ENCODE measurements at places on chromosomes 5 and 9.

DNA sequence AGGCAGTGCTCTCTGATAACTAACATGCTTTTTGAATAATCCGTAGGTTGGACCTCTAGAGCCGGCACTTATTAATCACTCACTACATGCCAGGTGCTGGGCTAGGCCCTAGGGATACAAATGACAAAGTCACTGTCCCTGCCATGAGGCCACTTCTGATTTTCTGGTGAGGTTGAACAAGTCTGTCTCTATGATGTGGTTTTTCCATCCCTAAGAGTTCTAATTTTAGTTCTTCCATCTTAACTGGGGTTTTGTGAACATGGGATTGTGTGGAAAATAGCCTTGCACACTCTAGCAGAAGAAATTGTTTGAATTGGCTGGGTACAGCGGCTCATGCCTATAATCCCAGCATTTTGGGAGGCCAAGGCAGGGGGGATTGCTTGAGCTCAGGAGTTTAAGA is 64.6 kb downstream of the IL31RA start:
- H3K36me3 ChIP-seq: no peaks in the 10 kb centered on the region
- no peak overlapping the region for H3K27ac ChIP-seq
- no peaks in the 10 kb centered on the region for H3K27me3 ChIP-seq
- no peak for DNase-seq

DNA sequence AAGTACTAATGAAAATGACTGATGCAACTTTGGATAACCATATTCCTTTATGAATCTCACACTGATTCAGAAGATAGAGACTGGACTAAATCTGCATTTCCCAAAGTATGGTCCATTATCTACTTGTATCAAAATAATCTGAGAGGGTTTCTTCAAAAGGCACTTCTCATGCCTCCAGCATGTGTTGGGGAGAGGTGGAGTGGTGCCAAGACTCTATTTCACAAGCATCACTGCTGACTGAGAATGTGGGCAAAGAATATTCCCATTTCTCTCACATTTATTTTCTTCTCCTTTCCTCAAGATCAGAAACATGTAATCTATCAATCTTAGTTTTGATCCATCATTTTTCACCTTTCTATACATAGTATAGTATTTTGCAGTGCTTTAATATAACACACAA is 135.4 kb downstream of the GABRB2 start:
- H3K4me3 ChIP-seq: no peak overlapping the region
- no peak for DNase-seq
- H3K27ac ChIP-seq: no peak overlapping the region
- no peaks in the 10 kb centered on the region for H3K4me1 ChIP-seq
- H3K27me3 ChIP-seq: no peaks in the 10 kb centered on the region

DNA sequence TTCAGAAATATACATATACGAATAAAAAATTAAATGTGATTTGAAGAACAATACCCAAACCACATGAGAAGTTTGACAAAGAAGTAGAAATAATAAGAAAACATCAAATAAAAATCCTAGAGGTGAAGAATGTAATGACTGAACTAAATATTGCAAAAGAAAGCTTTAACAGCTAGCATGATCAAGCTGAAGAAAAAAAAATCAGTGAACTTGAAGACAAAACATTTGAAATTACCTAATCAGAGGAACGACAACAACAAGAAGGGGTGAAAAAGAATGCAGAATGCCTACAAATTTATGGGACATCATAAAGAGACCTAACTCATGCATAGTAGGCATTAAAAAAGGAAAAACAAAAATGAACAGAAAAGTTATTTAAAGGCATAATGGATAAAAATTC is 60.5 kb upstream of the SPEF2 start:
- DNase-seq: no peak
- no peak overlapping the region for H3K27ac ChIP-seq
- H3K4me1 ChIP-seq: no peaks in the 10 kb centered on the region
- H3K4me3 ChIP-seq: no peak overlapping the region
- no peaks in the 10 kb centered on the region for H3K27me3 ChIP-seq

DNA sequence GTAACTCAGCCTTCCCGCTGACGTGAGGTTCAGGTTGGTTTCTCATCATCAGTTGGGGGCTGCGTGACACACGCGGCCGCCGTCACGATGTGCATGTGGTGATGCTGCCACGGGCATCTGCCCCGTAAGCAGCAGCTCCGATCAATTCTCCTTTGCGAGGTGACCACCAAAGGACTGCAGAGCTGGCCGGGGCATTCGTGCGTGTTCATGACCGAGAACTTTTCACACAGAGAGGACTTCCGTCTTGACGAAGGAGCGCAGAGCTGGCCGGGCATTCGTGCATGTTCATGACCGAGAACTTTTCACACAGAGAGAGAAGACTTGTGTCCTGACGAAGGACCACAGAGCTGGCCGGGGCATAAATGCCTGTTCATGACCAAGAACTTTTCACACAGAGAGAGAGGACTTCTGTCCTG is 3.8 kb upstream of the LCN1 start:
- H3K4me1 ChIP-seq: no peaks in the 10 kb centered on the region
- H3K36me3 ChIP-seq: no peaks in the 10 kb centered on the region
- no peak overlapping the region for H3K27ac ChIP-seq
- no peak overlapping the region for H3K4me3 ChIP-seq
- no peaks in the 10 kb centered on the region for H3K27me3 ChIP-seq

GRCh38 chr9:117682955-117683710 is 21.1 kb upstream of the TLR4 start:
- H3K4me3 ChIP-seq: no peak overlapping the region
- peaks cover under 1% of the 10 kb centered on the region for H3K36me3 ChIP-seq
- H3K27me3 ChIP-seq: no peaks in the 10 kb centered on the region
- H3K4me1 ChIP-seq: no peaks in the 10 kb centered on the region
- H3K27ac ChIP-seq: no peak overlapping the region

DNA sequence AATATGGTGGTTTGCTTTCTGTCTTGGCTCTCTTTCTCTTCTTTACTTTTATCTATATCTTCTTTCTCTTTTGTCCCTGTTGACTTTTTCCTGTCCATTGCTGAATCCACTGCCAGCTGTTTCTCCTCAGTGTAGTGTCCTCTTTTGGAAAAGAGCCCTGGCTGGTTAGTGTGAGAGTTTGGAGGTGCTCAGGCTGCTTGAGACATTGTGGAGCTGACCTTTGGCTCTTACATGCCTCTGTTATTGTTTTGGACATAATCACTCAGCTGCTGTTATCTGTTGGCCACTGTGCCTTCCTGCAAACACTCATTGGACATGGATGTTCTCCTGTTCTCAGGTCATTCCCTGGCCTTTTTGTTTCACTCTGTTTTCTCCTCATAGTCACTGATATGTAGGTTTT is 295.4 kb upstream of the RIOK2 start:
- H3K36me3 ChIP-seq: no peaks in the 10 kb centered on the region
- DNase-seq: no peak
- H3K27ac ChIP-seq: no peak overlapping the region
- H3K4me3 ChIP-seq: no peak overlapping the region
- H3K4me1 ChIP-seq: no peaks in the 10 kb centered on the region

GRCh38 chr5:39624890-39625289 is 200.1 kb upstream of the DAB2 start:
- DNase-seq: no peak
- no peaks in the 10 kb centered on the region for H3K36me3 ChIP-seq
- no peak overlapping the region for H3K27ac ChIP-seq
- H3K4me1 ChIP-seq: no peaks in the 10 kb centered on the region

DNA sequence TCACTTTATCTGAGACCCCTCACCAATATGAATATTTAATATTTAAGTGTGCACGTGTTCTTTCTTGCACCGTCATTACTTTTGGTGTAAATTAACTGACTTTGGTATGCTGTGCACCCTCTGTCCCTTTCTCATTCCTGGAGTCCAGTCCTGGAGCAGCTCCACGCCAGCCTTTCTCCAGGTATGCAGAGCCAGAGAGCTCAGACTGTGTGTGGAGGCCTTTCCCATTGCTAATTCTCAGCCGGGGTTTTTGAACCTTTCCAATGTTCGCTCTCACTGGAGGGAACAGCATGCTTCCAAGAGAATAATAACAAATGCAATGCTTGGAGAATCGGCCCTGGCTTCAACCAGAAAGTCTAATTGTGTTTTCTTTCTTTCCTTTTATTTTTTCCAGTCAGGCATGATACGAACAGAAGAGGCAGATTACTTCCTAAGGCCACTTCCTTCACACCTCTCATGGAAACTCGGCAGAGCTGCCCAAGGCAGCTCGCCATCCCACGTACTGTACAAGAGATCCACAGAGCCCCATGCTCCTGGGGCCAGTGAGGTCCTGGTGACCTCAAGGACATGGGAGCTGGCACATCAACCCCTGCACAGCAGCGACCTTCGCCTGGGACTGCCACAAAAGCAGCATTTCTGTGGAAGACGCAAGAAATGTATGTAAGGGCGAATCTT is 41.7 kb downstream of the ADAMTS16 start:
- no peaks in the 10 kb centered on the region for H3K27me3 ChIP-seq
- no peaks in the 10 kb centered on the region for H3K36me3 ChIP-seq
- DNase-seq: no peak
- peaks cover 23% of the 10 kb centered on the region for H3K4me1 ChIP-seq
- H3K27ac ChIP-seq: peak overlapping the region; percentile 98

DNA sequence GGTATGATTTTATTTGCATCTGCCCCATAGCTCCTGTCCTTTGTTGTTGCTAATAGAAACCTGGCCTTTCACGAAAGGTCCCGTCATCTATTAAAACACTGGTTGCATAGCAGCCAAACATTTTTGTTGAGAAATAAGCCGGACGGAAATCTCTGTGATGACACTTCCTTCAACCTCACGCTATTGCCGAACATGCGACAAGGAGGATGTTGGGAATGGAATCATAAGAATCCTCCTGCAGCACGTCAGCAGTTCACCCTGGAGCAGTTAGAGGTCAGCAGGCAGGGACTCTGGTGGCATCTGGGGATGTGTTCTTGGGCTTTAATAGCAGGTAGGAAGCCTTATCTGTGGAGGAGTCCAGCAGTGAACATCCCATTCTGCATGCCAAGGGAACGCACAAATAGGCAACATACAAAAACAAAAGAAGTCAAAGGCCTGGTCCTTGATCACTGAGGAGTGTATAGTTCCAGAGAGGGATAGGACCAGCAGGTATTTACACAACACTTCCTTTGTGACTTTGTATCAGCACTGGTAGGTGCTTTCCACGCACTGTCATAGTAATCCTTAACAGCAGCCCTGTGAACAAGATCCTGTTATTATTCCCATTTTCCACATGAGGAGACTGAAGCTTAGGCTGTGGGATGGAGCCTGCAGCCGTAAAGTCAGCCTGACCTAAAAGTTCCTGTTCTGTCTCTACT is 33.4 kb downstream of the ARHGAP26 start:
- H3K27ac ChIP-seq: no peak overlapping the region
- H3K36me3 ChIP-seq: no peaks in the 10 kb centered on the region

- no peak overlapping the region for H3K4me3 ChIP-seq
- H3K27ac ChIP-seq: no peak overlapping the region
- H3K36me3 ChIP-seq: peaks cover 1% of the 10 kb centered on the region
- H3K27me3 ChIP-seq: no peaks in the 10 kb centered on the region
- no peaks in the 10 kb centered on the region for H3K4me1 ChIP-seq
- DNase-seq: no peak
Observed at GRCh38 chr5:58066557-58066956, 393.3 kb downstream of the PLK2 start.

DNA sequence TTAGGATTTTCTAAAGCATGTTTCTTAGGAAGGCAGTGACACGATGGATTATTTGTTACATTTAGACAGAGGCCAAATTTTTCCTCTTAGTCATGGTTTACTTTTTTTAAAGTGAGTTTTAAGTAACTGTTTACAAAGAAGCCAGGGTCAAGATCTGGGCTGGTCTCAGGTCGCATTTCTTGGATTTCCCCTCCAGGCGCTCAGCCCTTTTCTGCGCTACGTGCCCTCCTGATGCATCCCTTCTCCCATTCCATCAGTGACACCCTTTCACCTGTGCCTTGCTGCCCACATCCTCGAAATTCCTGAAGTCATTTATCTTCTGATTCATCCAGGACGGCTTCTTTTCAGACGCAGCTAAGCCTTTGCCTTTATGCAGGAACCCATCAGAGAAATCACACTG is 330.3 kb downstream of the IRX1 start:
- H3K27ac ChIP-seq: no peak overlapping the region
- H3K4me1 ChIP-seq: no peaks in the 10 kb centered on the region
- no peak overlapping the region for H3K4me3 ChIP-seq

- H3K27me3 ChIP-seq: no peaks in the 10 kb centered on the region
- H3K27ac ChIP-seq: no peak overlapping the region
Observed at GRCh38 chr9:89841456-89841855, 236.6 kb downstream of the GADD45G start.

DNA sequence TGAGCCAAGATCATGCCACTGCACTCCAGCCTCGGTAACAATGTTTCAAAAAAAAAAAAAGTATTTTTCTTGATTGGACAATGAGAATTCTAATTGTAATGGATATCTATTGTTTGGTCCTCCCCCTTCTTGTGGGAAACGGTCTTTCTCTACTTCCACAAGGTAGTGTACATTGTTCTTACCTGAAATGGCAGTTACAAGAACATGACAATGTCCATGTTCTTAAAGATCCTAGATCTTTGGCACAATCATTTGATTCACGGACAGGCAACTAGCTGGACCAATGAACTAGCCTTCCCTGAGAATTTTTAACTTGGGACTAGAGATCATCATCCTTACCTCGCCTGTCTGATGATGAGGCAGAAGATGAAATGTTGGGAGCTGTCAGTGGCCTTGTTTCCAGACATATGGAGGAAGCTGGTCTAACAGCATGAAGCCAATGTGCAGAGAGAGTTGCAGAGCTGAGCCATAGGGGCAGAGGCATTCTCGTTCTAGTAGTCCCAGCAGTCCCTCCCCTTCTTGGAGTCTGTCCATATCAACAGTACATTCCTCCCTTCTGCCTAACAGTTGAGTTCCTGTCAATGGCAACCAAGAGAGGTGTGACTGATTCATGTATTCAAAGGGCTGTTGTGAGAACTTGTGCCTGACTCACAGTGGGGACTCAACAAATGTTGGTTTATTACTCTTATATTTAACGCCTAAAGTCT is 2.1 kb upstream of the MARCHF6 start:
- H3K27ac ChIP-seq: no peak overlapping the region
- H3K4me1 ChIP-seq: peaks cover 4% of the 10 kb centered on the region
- peak overlapping the region; percentile 95 for H3K4me3 ChIP-seq
- no peak for DNase-seq
- no peaks in the 10 kb centered on the region for H3K36me3 ChIP-seq

- H3K4me3 ChIP-seq: peak overlapping the region; percentile 87
- no peaks in the 10 kb centered on the region for H3K27me3 ChIP-seq
- no peaks in the 10 kb centered on the region for H3K4me1 ChIP-seq
- H3K27ac ChIP-seq: no peak overlapping the region
- no peak for DNase-seq
- H3K36me3 ChIP-seq: peaks cover 11% of the 10 kb centered on the region
Observed at GRCh38 chr9:470552-471194, 256.0 kb downstream of the DOCK8 start.
